ENCODE measurements at places on chromosomes 2 and 18. TPM values are rescaled to one million over a fixed set of nuclear protein-coding genes. Genes with fewer than 3 reads are reported as not detected.

Gene MBD5
- 19.3 TPM for total RNA-seq

GRCh38 chr2:204251158-204251997, 293.9 kb upstream of the PARD3B start:
- ATAC-seq: no peak

- no peak for ATAC-seq
These were observed 20.7 kb downstream of the OTOF start for GRCh38 chr2:26457251-26457666.

DNA sequence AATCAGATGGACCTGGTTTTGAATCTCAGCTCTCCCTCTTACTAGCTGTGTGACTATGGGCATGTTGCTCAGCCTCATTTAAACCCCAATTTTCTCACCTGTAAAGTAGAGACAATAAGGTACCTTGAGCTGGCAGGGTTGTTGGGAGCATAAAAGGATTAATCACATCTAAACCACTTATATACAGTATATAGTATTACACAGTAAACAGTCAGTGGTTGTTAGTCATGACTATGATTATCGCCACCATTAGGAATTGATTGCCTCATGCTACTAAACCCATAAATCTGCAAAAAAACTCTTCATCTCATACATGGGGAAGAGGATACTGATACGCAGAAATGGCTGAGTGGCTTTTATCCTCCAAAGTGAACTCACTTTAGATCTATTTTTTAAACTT, 65.8 kb downstream of the INO80D start:
- peak; percentile 10 for ATAC-seq

DNA sequence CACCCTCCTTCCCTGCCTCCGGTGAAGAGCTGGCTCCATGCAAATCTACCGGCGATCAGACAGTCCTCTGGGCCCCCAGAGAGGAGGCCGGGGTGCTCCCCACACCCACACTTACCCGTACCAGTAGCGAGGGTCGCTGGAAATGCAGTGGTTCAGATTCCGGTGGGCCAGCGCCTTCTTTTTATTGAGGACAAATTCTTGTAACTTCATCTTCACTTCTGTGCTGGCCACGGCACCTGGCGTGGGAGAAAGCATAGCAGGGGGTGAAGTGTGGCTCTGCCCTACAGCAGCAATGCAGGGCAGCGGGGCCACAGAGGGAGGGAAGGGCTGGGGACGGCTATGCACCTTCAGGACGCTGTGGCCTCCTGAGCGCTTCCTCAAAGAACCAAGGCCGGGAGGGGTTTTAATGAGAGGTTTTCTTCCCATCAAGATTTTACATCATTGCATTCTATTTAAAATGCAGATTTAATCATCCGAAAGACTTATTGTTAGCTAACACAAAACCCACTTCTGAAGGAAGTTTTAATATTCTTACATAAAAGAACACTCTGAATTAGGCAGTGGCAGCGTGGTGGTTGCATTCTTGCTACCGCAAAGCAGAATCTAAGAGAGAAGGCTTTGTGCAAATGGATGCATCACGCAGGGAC, 237.0 kb downstream of the HDAC4 start:
- no peak for ATAC-seq

DNA sequence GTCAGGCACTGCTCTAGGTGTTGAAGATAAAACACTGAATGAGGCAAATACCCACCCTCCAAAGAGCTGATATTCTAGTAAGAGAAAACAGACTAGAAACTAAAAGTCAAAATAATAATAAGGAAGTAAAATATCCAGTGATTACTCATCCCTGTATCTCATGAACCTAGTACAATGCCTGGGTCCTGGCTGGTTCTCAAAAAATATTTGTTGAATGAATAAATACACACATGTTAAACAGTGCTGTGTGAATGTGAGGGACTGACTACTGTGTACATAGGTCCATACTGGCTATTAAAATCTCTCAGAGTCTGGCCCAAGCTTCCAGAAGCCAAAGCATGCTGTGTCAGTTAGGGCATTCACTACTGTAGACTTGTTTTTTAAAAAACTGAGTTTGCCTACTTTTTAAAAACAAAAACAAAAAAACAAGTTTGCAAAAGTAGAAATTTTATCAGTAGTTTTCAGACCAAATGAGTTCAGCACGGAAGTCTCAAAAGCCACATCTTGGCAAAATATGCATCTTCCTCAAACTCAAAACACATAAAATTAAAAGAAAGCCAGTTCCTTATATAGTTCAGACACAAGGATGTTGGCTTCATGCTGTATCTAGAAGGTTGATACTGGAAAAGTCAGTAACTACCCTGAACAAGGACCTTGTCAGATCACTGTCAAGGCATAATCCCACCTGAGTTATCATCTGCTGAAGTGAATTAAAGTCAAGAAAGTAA, 136.2 kb downstream of the THADA start:
- ATAC-seq: peak; percentile 78

GRCh38 chr18:58378411-58379379, 250.2 kb downstream of the ALPK2 start:
- ATAC-seq: no peak

DNA sequence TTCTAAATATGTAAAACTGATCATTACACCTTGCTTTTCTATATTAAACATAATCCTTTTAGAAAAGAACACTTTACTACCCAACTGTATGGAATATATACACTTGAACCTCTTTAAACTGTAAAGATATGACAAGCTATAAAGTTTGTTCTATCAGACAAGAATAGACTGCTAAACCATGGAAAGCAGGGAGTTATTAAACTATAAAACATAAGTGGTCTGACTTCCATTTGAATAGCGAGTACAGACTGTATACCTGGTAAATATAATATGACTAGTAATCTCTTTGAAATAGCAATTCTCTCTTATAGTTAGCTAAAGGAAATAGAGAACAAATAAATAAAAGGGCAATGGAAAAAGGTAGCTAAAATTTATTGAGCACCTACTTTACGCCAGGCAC, 125.7 kb downstream of the PRKRA start:
- no peak for ATAC-seq

GRCh38 chr2:119311371-119311770, 55.3 kb downstream of the C2orf76 start:
- ATAC-seq: no peak

Measured in esophagus mucosa (tissue), 1 donor.